ENCODE measurements at places on chromosomes 1 and 21.

DNA sequence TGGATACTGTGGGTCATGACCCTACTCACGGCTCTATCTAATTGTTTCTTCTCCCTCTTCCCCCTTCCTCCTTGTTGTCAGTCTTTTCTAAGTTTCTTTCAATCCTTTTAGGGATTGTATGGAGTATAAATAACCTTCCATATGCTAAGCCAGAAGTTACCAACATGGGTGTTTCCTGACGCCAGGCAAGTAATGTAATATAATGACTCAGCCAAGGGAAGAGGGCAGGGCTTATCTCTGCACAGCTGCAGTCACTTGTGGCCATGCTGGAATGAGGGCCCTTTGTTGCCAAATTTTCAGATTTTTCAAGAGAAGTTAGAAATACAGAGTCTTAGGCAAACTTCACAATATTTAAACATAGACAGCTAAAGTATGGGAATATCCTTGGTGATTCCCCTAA lies 194.6 kb downstream of the ST6GALNAC3 start:
- no peak overlapping the region for H3K4me3 ChIP-seq
- no peaks in the 10 kb centered on the region for H3K27me3 ChIP-seq
- no peak for DNase-seq
- H3K4me1 ChIP-seq = no peaks in the 10 kb centered on the region
- no peak overlapping the region for H3K27ac ChIP-seq
- H3K36me3 ChIP-seq = no peaks in the 10 kb centered on the region

- no peaks in the 10 kb centered on the region for H3K36me3 ChIP-seq
- H3K4me1 ChIP-seq = no peaks in the 10 kb centered on the region
- H3K27me3 ChIP-seq = no peaks in the 10 kb centered on the region
- no peak for DNase-seq
- H3K4me3 ChIP-seq = no peak overlapping the region
Observed at GRCh38 chr1:61670016-61670415, 54.9 kb downstream of the TM2D1 start.

DNA sequence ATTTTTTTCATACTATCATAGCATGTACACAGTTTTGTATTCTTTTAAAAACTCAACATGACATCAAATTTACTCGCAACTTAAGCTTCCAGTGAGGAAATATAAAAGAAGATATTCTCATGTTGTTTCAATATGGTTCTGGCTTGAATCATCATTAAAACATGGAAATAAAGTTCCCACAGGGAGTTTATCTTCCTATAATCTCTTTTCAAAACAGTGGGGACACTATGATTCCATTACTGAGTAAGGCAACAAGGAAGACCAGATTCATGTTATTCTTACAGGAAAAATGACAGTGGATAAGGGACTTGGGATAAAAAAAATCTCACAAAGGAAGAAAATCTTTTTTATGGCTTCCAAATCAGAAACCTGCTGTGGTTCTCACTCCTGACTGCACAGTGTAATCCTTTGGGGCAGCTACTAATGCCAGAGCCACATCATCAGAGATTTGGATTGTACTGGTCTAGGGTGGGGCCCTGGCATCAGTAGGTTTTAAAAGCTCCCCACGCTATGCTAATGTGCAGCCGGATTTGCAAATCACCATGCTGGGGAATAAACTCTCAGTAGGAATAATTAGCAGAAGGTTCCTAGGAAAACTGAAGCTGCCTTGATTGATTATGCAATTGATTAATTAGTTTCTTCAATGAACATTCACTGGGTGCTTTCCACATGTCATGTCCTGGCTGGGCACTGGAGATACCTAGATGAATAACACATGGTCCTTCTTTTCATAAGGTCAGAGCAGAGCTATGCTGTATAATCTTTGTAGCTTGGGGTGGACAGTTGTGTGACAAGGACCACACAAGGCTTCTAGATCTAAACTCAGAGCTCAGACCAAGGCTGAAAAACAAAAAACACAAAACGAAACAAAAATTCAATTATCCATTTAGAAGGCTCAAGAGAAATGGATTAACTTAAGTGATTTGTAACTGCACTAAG lies 71.1 kb upstream of the C8B start:
- H3K36me3 ChIP-seq = no peaks in the 10 kb centered on the region
- H3K4me1 ChIP-seq = no peaks in the 10 kb centered on the region
- no peak overlapping the region for H3K4me3 ChIP-seq
- H3K27ac ChIP-seq = no peak overlapping the region
- no peak for DNase-seq
- H3K27me3 ChIP-seq = peaks cover 3% of the 10 kb centered on the region

- no peaks in the 10 kb centered on the region for H3K27me3 ChIP-seq
- peak overlapping the region; percentile 62 for H3K27ac ChIP-seq
- no peak for DNase-seq
Observed at GRCh38 chr1:11990303-11991032, 10.2 kb downstream of the MFN2 start.

DNA sequence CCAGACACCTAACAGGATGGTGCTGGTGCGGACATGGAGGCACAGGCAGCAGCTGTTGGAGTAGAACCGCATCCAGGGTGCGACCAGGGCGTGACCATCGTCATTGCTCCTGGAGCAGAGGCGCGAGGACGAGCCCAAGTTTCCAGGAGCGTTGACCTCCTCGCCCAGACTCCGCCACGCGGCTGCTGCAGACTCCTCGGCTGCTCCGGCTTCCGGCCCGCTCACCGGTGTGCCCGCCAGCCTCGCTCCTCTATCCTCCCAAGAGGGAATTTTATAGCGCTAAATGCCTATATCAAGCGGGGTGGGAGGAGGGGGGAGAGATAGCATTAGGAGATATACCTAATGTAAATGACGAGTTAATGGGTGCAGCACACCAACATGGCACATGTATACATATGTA lies 5.3 kb upstream of the S100A12 start:
- no peaks in the 10 kb centered on the region for H3K36me3 ChIP-seq
- H3K4me3 ChIP-seq = no peak overlapping the region
- H3K4me1 ChIP-seq = no peaks in the 10 kb centered on the region
- no peak overlapping the region for H3K27ac ChIP-seq

DNA sequence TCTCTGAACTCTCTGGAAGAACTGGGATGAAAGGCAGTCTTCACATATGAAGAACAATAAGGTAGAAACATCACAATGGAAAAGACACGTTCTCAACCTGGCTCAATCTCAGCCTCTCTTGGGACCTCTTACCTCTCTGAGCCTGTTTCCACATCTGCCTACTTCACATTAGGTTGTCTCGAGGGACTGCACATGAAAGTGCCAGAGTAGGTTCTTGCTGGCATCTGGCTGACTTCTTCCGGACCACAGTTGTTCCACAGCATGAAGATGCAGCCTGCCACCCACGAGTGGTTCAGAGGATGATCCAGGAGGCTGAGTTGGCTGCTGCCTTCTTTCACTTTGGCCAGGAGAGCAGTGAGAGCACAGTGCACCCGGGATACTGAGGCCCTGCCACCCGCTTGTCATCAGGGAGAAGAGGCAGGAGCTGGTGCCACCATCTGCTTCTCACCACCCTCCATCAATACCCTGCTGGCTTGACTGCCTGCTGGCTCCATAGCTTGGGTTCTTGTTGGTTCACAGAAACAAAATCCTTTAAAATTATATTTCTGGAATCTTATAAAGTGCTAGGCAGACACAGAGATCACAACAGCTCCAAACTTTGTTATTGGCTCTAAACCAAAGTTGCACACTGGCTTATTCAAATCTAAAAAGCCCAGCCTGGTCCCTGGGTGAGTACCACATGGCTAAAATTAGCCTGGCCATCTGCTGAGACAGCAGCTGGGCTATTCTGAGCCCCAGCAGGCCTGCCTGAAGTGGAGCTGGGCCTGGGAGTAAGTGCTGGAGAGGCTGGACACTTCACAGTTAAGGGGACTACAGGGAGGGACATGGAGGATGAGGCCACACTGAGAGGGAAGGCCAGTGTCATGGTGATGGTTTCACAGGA lies 46.9 kb upstream of the LIN9 start:
- H3K4me1 ChIP-seq = no peaks in the 10 kb centered on the region
- no peak overlapping the region for H3K4me3 ChIP-seq
- no peaks in the 10 kb centered on the region for H3K27me3 ChIP-seq
- no peak overlapping the region for H3K27ac ChIP-seq
- no peak for DNase-seq

GRCh38 chr1:79355090-79355489 lies 348.6 kb upstream of the ADGRL4 start:
- DNase-seq = no peak
- H3K4me1 ChIP-seq = no peaks in the 10 kb centered on the region
- no peaks in the 10 kb centered on the region for H3K27me3 ChIP-seq
- H3K36me3 ChIP-seq = no peaks in the 10 kb centered on the region

DNA sequence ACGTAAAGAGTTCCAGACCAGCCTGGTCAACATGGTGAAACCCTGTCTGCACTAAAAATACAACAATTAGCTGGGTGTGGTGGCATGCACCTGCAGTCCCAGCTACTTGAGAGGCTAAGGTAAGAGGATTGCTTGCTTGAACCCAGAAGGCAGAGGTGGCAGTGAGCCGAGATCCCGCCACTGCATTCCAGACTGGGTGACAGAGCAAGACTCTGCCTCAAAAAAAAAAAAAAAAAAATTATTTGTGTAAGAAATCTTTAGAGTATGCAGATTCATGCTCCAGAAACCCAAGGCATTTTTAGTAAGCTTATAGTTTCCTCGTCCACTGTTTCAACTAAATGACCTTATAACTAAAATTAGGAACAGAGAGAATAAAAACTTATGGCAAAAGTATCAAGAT lies 51.3 kb downstream of the ABL2 start:
- DNase-seq = no peak
- H3K27me3 ChIP-seq = no peaks in the 10 kb centered on the region
- no peak overlapping the region for H3K27ac ChIP-seq
- no peaks in the 10 kb centered on the region for H3K36me3 ChIP-seq
- no peak overlapping the region for H3K4me3 ChIP-seq

GRCh38 chr21:34020005-34020847 lies 53.2 kb upstream of the MRPS6 start:
- no peak overlapping the region for H3K4me3 ChIP-seq
- no peaks in the 10 kb centered on the region for H3K4me1 ChIP-seq
- H3K36me3 ChIP-seq = no peaks in the 10 kb centered on the region
- H3K27ac ChIP-seq = no peak overlapping the region
- H3K27me3 ChIP-seq = no peaks in the 10 kb centered on the region
- no peak for DNase-seq

- H3K27ac ChIP-seq = no peak overlapping the region
- DNase-seq = no peak
- no peaks in the 10 kb centered on the region for H3K4me1 ChIP-seq
- no peak overlapping the region for H3K4me3 ChIP-seq
Observed at GRCh38 chr1:208111646-208112190, 132.5 kb downstream of the PLXNA2 start.

- H3K4me3 ChIP-seq = no peak overlapping the region
- no peaks in the 10 kb centered on the region for H3K36me3 ChIP-seq
- no peak for DNase-seq
- no peak overlapping the region for H3K27ac ChIP-seq
- H3K27me3 ChIP-seq = no peaks in the 10 kb centered on the region
Observed at GRCh38 chr1:118101515-118101844, 83.5 kb downstream of the SPAG17 start.

GRCh38 chr1:172135076-172135672 lies 285.3 kb upstream of the C1orf105 start:
- no peak overlapping the region for H3K27ac ChIP-seq
- H3K4me3 ChIP-seq = no peak overlapping the region
- no peaks in the 10 kb centered on the region for H3K4me1 ChIP-seq
- DNase-seq = no peak
- H3K36me3 ChIP-seq = no peaks in the 10 kb centered on the region

DNA sequence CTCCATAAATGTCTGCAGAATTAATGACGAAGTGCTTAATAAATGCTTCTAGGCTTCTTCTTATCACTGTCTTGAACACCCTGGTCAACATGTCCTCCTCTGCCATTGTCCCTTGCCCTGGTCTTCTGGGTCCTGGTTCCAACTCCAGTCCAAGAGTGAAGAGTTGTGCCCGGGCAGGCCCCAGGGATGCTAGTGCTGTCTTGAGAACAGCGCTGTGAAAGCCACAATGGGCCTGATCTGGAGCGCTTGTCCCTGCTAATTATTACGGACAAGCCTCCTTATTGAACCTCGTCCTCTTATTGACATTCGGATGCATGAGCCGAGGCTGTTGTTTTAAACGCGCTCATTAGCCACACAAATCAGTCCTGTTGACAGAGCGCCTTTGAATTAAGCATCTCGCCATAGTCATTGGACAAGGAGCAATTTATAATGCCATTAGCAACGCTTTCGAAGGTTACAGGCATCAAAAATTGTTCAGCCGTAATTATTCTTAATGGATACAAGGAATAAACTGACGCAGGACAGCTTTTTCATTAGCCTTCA lies 211.6 kb upstream of the POU3F1 start:
- no peak for DNase-seq
- no peaks in the 10 kb centered on the region for H3K4me1 ChIP-seq
- H3K36me3 ChIP-seq = no peaks in the 10 kb centered on the region
- H3K27ac ChIP-seq = no peak overlapping the region
- H3K27me3 ChIP-seq = no peaks in the 10 kb centered on the region
- H3K4me3 ChIP-seq = no peak overlapping the region

- H3K36me3 ChIP-seq = no peaks in the 10 kb centered on the region
- no peak overlapping the region for H3K4me3 ChIP-seq
- no peaks in the 10 kb centered on the region for H3K4me1 ChIP-seq
- no peaks in the 10 kb centered on the region for H3K27me3 ChIP-seq
- DNase-seq = no peak
Observed at GRCh38 chr1:165481820-165482532, 37.0 kb upstream of the RXRG start.

DNA sequence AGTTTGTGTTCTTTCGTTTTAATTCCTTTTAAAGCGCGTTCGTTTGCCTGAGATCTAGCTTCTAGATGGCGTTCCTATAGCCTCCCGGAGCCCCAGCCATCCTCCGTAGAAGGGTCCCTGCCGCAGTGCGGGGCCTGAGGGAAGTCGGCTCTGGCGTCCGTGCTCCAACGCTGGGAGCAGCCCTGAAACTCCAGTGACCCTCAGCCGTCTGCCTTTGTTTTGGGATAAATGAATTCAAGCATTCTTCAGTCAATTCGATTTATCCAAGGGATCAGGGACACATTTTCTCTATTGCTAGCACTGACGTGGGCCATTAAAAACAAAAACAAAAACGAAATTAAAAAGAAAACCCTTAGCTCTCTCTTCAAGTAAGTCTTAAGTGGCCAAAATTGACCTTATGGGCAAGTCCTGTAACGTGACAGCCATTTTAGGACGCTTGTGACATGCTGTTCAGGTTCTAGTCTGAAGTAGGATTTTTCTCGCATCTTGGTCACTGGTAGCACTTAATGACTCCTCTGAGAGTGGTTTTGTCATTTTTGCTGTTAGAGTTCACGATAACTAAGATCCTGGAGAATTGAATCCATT lies 742 bp upstream of the HSPA13 start:
- no peaks in the 10 kb centered on the region for H3K27me3 ChIP-seq
- no peaks in the 10 kb centered on the region for H3K36me3 ChIP-seq
- H3K4me1 ChIP-seq = no peaks in the 10 kb centered on the region

DNA sequence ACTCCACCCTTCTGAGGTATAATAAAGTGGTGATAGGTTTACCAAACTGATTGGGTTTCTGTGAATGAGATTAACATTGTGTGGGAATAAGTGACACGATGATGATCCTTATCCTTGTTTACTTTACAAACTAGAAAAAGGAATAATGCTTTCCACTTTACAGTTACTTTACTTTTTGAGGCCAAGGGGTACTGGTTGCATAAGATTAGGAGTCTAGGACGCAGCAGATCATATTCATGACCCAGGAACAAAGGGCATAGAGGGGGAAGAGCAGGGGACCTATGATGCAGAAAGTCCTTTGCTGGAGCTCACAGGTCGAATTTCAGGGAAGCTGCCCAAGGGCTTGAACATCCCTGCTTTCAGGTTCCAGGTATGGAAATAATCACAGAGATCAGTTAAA lies 20.4 kb downstream of the FGGY start:
- H3K27me3 ChIP-seq = no peaks in the 10 kb centered on the region
- H3K4me1 ChIP-seq = peaks cover 2% of the 10 kb centered on the region
- H3K27ac ChIP-seq = peak overlapping the region; percentile 49
- no peak overlapping the region for H3K4me3 ChIP-seq
- no peaks in the 10 kb centered on the region for H3K36me3 ChIP-seq
- no peak for DNase-seq
